ENCODE measurements at places on chromosomes 3 and 15. TPM values are rescaled to one million over a fixed set of nuclear protein-coding genes. Genes with fewer than 3 reads are reported as not detected.

DNA sequence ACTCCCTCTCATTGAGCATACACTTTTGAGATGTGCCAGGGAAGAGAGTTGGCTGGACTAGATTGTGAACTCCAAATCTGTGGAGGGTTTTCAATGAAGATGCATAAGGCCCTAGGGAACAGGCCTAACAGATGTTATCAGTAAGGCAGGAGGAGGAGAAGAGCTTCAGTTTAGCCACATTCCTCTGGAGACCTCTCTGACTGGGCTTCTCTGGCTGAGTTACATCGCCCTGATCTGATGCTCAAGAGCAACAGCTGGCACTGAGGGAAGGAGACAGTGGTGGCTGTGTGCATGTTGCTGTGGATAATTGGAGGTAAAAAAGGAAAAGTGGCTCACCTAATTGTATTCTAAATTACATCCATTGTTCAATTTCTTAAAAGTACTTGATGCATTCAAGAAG, 206.4 kb upstream of the CFAP20DC start:
- no peak for DNase-seq

The SRGAP3 gene
- 2.8 TPM for total RNA-seq

GRCh38 chr3:196712514-196713413, 587 bp downstream of the PIGX start:
- DNase-seq, result peak; percentile 74

DNA sequence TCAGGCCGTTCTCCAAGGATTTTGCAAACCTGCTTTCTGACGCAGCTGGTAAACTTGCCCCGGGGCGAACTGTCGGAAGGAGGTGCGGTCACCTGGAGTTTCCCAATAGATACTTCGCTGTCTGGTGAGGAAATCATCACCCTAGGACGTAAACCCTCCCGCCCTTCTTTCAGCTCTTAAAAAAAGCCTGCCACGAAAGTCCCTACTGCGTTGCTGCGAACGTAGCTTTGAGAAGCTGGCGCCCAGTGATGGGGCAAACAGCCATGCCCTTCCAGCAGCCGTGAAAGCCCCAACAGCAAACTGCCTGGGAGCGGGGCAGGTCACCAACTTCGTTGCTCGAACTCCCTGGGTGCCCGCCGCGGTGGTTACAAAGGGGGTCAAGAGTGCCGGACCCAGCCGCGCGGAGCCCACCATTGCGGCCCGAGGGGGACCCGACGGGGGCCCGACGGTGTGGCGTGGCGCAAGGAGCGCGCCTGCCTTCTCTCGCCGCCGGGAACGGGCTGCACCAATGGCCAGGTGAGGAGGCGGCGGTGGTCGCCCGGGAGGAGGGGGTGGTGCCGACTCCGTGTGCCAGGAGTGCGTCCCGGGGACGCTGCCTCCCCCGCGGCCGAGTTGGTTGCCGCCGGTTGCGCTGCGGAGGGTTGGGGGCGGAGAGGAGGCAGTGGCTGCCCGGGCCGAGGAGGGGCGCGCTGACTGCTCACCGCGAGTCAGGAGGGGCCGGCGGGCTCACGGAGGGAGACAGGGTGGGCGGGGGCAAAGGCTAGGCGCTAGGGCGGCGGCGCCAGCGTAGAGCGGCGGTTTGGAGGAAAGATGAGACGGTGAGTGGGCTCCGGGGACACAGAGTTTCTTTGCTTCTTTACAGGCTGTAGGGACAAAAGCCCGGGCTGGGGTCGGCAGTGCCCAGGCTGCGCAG, at the start of gene PHLDB2:
Gene PHLDB2, plus strand, starts transcription at position 205 of the 913 bp plus-strand sequence. CDS start 24,813 bp downstream, outside the sequence.
- DNase-seq, result peak; percentile 71

GRCh38 chr15:92023965-92024364, 170.5 kb downstream of the SLCO3A1 start:
- no peak for DNase-seq

DNA sequence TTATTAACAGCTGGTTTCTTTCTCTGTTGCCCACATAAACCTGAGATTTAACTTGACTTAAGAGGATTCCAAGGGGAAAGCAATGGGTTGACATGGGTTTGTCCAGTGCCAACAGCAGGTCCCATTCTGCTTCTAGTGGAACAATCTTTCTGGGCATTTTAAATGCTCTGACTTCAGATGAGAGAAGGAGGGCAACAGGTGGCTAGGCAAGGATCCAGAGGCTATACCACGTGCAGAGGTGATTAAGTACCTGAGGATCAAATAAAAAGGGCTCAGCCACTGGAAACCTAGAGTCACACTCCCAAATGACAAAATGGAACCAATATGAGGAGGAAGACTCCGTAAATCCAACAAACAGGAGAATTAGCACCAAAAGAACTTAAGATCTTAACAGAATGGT, 28.5 kb downstream of the CMTM6 start:
- DNase-seq, result no peak
